T-cell (primary cell): ENCODE measurements at places on chromosomes 3 and 15.

DNA sequence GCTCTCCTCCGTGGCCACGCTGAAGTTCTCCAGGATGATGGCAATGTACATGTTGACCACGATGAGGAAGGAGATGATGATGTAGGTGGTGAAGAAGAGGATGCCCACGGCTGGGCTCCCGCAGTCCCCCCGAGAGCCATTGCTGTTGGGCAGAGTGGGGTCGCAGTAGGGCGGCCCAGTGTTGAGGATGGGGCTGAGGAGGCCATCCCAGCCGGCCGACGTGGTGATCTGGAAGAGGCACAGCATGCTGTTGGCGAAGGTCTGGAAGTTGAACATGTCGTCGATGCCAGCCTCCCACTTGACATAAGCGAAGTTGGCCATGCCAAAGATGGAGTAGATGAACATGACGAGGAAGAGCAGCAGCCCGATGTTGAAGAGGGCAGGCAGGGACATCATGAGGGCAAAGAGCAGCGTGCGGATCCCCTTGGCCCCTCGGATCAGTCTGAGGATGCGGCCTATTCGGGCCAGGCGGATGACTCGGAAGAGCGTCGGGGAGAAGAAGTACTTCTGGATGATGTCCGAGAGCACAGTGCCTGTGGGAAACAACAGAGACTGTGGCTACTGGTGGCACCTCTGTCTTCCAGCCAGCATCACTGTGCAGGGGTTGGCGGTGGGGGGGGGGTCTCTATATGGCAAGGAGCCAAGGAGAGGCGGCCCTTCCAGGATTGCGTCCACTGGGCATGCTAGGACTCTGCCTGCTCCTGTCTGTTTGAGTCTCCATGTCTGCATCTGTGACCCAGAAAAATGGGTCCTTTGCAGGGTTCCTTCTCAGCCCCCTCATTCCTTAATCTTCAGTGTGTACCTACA, 55.1 kb downstream of the EXOG start:
- H3K27me3 ChIP-seq, result peaks cover 7% of the 10 kb centered on the region
- no peaks in the 10 kb centered on the region for H3K4me1 ChIP-seq
- H3K27ac ChIP-seq, result no peak overlapping the region
- no peak for DNase-seq

DNA sequence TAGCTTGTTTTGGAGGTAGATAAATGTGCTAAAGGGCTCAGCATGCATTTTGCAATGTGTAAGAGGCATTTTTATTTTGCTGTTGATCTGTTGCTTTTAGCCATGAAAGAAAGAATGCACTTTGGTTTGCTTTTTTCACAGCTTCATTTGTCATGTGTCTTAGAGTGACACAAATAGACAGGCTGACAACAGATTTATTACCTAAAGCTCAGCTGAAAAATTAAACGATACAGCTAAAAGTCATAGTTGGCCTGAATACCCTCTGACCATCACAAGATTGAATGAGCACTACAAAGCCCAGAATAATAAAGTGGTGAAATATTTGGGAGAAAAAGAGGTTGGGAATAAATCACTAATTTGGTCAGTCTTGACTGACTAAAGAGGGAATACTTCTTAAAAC, 723.1 kb downstream of the CADM2 start:
- no peaks in the 10 kb centered on the region for H3K36me3 ChIP-seq
- no peak for DNase-seq
- no peak overlapping the region for H3K27ac ChIP-seq
- no peaks in the 10 kb centered on the region for H3K4me1 ChIP-seq
- H3K4me3 ChIP-seq, result no peak overlapping the region

- no peaks in the 10 kb centered on the region for H3K27me3 ChIP-seq
- H3K27ac ChIP-seq, result no peak overlapping the region
- no peak overlapping the region for H3K4me3 ChIP-seq
- H3K36me3 ChIP-seq, result no peaks in the 10 kb centered on the region
- H3K4me1 ChIP-seq, result no peaks in the 10 kb centered on the region
- DNase-seq, result no peak
Observed at GRCh38 chr3:127744875-127745274, 72.1 kb downstream of the ABTB1 start.

DNA sequence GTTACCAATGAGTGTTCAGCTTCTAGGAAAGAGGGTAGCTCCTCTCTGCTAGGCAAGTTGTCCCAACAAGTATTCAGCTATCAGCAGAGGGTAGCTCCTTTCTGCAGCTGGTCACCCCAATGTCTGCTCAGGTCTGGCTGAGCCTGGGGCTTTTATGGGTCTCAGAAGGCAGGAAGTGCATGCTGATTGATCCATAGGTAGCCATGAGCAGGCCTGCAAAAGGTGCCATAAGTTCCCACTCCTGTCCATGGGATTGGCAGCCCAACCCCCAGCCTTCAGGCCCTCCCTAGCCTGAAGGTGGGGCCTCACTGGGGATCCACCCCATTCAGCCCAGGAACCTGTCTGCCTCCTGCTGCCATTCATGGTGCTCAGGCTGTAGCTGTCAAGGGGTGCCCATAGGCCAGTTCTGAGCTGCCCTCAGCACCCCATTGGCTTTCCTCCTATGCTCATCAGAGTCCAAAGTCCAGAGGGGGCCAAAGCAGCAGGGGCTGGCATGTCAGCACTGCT, 34.6 kb upstream of the DNAJC13 start:
- DNase-seq, result no peak
- no peak overlapping the region for H3K27ac ChIP-seq
- H3K36me3 ChIP-seq, result no peaks in the 10 kb centered on the region
- no peaks in the 10 kb centered on the region for H3K4me1 ChIP-seq
- no peak overlapping the region for H3K4me3 ChIP-seq

DNA sequence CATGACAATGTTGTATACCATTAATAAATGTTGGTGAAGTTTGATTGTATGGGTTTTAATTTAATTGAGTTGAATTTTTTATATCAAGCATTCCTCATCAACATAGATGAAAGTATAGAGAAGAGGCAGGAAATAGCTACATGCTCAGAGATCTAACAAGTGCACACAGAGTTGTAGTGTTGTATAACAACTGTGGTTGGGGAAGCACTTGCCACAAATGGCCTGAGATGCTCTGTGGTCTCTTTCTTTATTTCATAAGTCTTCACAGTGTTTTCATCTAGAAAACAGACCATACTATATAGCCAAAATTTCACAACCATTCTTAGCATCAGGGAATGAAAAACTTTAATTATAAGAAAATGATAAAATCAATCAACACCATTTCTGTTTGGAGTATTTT, 682.6 kb upstream of the NECTIN3 start:
- H3K4me1 ChIP-seq, result no peaks in the 10 kb centered on the region
- H3K36me3 ChIP-seq, result no peaks in the 10 kb centered on the region
- DNase-seq, result no peak
- no peak overlapping the region for H3K27ac ChIP-seq
- no peak overlapping the region for H3K4me3 ChIP-seq

- H3K27ac ChIP-seq, result no peak overlapping the region
- H3K4me3 ChIP-seq, result no peak overlapping the region
- peaks cover 8% of the 10 kb centered on the region for H3K4me1 ChIP-seq
- no peak for DNase-seq
Observed at GRCh38 chr15:74378848-74379247, 11.4 kb upstream of the CYP11A1 start.

DNA sequence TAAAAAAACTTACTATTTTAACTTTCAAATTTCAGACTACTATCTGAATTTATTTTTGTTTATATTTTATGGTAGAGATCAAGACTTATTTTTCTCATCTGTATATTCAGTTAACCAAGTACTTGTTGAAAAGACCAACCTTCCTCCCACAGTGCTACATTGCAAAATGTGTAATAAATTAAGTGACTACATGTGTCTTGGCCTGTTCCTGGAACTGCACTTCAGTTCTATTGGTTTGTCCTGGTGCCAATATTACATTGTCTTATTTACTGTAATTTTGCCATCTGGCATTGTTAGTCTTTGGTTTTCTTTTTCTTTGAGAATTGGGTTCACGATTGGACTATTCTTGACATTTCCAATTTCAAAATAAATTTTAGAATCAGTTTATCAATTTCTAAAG, 138.4 kb upstream of the KCNMB2 start:
- H3K36me3 ChIP-seq, result no peaks in the 10 kb centered on the region
- H3K4me1 ChIP-seq, result no peaks in the 10 kb centered on the region
- no peak for DNase-seq
- H3K27ac ChIP-seq, result no peak overlapping the region
- no peaks in the 10 kb centered on the region for H3K27me3 ChIP-seq

DNA sequence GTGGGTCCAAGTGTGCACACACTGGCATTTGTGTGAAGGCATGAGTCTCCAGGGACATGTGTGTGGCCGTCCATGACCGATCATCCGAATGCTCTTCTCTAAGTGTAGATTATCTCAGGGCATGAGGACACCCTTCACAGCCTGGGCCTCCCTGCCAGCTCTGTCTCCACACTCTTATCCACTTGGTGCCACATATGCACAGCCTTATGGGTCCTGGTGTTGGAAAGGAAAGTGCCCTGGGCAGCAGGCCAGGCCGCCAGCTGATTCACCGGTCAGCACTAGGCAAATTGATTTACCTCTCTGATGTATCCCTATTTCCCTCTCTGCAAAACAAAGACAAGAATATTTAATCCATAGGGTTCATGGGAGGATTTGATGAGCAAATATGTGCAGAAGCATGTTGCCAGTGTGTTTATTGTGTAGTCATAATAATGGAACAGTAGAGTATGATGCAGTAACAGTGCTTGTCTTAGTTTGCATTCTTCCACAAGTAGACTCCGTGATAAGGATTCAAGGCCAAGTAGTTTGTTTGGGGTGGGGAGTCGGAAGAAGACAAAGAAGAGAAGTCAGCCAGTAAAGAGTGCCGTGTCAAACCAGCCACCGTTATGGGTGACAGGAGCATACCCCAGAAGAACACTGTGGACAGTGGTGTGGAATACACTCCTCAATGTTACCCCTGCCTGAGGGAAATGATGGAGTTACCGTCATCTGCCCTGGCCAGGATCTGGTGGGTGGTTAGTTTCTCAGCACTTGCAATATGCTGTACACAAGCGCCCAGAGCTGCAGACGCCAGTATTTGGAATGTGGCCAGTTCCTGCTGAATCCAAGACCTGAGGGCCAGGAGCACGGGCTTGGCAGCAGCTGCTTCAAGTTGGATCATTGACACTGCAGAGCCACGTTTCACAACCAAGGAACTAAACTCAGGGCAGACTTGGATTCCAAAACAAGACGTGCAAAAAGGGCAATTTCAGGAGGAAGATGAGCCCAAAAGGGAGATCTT, 85.1 kb downstream of the MTHFS start:
- no peak overlapping the region for H3K27ac ChIP-seq
- no peak for DNase-seq
- H3K4me3 ChIP-seq, result no peak overlapping the region
- H3K4me1 ChIP-seq, result no peaks in the 10 kb centered on the region
- H3K27me3 ChIP-seq, result peaks cover 3% of the 10 kb centered on the region

- no peak for DNase-seq
- H3K27me3 ChIP-seq, result no peaks in the 10 kb centered on the region
- no peaks in the 10 kb centered on the region for H3K36me3 ChIP-seq
- no peak overlapping the region for H3K27ac ChIP-seq
- peaks cover 12% of the 10 kb centered on the region for H3K4me1 ChIP-seq
- H3K4me3 ChIP-seq, result peak overlapping the region; percentile 68
Observed at GRCh38 chr15:73631915-73632669, 1.1 kb downstream of the NPTN start.

DNA sequence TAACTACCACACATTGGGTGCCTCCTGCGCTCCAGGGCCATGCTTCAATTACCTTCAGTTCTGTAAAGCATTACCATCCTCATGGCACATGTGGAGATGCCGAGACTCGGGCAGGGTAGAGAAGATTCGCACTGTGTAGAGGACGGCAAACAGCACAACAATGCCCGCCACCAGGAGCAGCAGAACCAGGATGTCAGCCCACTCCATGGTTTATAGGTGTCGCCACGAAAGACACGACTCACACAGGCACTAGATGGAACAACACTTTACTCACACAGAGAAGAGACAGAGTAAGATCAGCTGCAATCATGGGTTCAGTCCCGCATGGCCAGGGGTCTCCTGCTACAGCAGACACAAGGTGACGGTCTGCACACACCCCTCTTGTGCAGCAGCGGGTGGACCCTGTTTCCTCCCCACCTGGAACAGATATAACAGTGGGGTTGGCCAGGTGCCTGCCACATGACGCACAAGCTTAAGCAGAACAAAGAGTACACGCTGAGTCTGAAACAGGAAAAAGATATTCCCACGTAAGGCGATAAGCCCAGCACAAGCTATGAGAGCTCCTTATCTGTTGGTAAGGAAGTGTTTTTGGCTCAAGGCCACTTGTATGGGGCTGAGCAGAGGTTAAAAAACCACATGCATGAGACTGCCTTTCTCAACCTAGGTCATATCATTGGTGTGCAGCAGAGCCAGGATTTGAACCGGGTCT, 2.5 kb upstream of the TBC1D21 start:
- DNase-seq, result no peak
- peaks cover 3% of the 10 kb centered on the region for H3K4me1 ChIP-seq
- no peak overlapping the region for H3K27ac ChIP-seq
- no peaks in the 10 kb centered on the region for H3K36me3 ChIP-seq
- H3K27me3 ChIP-seq, result no peaks in the 10 kb centered on the region
- H3K4me3 ChIP-seq, result no peak overlapping the region

- no peak for DNase-seq
- no peaks in the 10 kb centered on the region for H3K4me1 ChIP-seq
- H3K27me3 ChIP-seq, result no peaks in the 10 kb centered on the region
- H3K27ac ChIP-seq, result no peak overlapping the region
- no peak overlapping the region for H3K4me3 ChIP-seq
Observed at GRCh38 chr3:110181226-110181625, 843.9 kb upstream of the DPPA4 start.

DNA sequence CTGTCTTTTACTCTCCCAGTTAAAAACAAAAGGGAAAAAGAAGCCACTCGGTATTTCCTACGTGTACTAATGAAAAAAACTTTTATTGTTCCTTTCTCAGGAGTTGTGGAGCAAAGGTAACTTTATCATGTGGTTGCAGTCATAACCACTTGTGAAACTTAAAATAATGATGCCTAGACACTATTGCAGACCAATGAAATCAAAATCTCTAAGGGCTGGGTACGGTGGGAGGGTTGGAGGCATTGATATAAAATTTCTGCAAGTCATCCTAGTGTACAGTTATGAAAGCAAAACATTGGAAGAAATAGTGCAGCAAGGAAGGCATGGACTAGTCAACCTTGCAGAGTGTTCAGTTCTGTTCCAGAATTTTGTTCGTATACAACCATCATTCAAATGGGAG, 808.8 kb downstream of the TUSC7 start:
- no peaks in the 10 kb centered on the region for H3K36me3 ChIP-seq
- DNase-seq, result no peak
- no peaks in the 10 kb centered on the region for H3K4me1 ChIP-seq
- H3K27me3 ChIP-seq, result no peaks in the 10 kb centered on the region
- no peak overlapping the region for H3K27ac ChIP-seq

GRCh38 chr3:172150913-172151650, 111.7 kb downstream of the FNDC3B start:
- no peak overlapping the region for H3K4me3 ChIP-seq
- peaks cover 2% of the 10 kb centered on the region for H3K4me1 ChIP-seq
- H3K36me3 ChIP-seq, result no peaks in the 10 kb centered on the region
- no peaks in the 10 kb centered on the region for H3K27me3 ChIP-seq
- H3K27ac ChIP-seq, result no peak overlapping the region
- no peak for DNase-seq
